Natural killer cell (primary cell): ENCODE measurements at places on chromosomes 5 and 9.

DNA sequence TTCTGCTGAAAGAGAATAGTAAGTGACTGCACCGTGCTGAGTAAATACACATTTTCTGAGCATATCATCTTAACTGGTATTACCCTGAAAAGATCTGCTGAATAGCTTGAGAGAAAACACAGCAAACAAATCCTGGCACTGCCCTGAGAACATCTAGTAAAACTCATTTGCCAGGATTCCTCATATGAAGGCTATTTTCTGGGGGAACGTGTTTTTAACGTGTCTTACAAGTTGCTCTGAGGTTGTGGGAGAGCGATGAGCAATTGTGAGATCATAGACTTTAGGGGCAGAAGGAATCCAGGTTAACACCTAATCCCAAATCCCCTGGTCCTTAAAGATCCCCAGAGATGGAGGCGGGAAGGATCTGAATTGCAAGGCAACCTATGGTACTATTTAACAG lies 331.9 kb upstream of the RFX3 start:
- no peak for DNase-seq

DNA sequence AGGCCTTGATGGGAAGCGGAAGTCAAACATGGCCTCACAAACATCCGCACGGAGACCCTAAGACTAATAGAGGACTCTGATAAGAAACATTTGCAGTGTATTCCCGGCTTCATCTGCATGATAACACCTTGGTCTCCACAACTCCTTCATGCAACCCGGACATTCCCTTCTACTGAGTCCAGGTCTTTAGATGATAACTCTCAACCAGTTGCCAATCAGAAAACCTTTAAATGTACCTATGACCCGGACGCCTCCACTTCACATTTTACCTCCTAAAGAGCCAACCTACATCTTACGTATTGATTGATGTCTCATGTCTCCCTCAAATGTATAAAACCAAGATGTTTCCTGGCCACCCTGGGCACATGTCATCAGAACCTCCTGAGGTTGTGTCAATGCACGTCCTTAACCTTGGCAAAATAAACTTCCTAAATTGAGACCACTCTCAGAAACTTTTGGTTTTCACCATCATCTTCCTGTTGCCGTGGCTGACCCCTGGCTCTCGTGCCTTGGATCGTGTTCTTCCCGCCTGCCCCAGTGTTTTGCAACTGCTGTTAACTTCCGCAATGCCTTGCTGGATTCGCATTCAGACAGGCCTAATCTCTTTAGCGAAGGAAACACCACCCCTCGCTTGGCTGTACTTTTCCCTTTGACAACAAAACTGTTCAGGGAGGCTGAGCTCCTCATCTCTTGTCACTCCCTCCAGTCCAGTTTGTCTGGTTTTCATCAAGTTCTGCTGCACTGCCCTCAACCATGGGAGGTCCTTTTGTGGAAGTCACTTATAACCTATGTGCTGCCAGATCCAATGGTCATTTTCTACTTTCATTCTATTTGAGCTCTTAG lies 1.1 kb upstream of the DAP start:
- DNase-seq, result peak; percentile 18

DNA sequence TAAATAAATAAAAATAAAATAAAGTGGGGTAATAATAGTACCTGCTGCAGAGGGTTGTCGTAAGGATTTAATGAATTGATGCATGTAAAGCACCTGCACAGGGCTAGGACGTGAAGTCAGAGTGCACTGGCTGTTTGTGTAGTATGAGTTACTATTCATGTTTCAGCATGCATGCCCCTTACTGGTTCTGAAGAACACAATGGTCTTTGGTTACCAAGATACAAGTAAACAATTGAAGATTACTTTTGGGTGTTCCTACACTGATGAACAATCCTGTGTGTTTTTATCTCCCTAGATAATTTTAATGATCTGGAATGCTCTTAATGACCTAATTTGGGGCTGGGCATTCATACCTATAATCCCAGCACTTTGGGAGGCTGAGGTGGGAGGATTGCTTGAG lies 23.2 kb upstream of the PRRC2B start:
- no peak for DNase-seq

DNA sequence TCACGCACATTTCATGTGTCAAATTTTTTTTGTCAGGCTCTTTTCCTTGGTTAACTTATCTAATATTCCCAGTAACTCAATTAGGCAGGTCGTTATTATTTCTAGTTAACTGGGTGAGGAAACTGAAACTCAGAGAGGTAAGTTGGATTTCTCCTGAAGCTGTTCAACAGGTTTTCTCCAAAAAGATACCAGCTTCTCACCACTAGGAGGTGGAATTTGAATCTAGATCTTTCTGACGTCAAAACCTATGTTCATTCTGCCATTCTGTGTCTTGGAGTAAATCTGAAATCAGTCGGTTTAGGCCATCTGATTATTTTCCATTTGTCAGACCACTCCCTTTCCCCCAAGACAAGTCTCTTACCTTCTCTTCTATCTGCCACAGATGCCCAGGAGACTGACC lies 572.9 kb downstream of the ACTL7B start:
- DNase-seq, result no peak

- no peak for DNase-seq
Measured at GRCh38 chr5:61023131-61023530, 78.1 kb downstream of the NDUFAF2 start.

- DNase-seq, result no peak
Measured at GRCh38 chr5:5209089-5209488, 69.0 kb downstream of the ADAMTS16 start.

GRCh38 chr5:119412279-119413227 lies 39.7 kb upstream of the HSD17B4 start:
- no peak for DNase-seq

GRCh38 chr5:102762562-102763227 lies 7.6 kb downstream of the PAM start:
- DNase-seq, result no peak

DNA sequence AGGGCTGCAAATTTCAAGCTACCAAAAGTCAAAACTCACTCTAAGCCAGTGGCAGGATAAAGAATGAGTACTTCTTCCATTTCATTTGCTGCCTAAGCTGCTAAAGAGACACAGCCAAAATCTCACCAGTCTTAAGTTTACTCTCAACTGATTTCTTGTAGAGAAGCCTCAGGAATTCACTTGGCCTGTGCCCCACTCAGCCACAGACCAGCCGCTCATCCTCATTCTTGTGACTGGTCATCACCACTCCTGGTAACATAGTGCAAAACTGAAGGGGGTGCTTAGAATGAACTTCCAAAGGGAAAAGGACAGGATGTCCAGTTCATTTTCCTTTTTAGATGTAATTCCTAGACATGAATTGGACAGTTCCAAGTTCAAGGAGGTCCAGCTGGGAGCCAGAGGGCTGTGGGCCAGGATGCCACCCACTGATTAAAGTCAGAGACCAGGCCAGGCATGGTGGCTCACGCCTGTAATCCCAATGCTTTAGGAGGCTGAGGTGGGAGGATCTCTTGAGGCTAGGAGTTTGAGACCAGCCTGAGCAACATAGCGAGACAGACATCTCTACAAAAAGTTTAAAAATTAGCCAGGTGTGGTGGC lies 72.7 kb upstream of the RANBP3L start:
- DNase-seq, result no peak

DNA sequence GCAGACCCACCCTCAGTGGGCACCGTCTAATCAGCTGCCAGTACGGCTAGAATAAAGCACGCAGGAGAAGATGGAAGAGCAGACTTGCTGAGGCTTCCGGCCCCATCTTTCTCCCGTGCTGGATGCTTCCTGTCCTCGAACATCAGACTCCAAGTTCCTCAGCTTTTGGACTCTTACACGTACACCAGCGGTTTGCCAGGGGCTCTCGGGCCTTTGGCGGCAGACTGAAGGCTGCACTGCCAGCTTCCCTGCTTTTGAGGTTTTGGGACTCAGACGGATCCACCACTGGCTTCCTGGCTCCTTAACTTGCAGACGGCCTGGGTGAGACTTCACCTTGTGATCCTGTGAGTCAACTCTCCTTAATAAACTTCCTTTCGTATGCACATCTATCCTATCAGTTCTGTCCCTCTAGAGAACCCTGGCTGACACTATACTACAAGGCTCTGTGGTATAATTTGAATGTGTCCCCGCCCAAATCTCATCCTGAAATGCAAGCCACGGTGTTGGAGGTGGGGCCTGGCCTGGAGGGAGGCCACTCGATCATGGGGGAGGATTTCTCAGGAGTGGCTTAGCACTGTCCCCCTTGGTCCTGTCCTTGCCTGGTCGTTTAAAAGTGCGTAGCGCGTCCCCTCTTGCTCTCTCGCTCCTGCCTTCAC lies 31.1 kb upstream of the NRARP start:
- no peak for DNase-seq

- DNase-seq, result no peak
Measured at GRCh38 chr5:94274707-94275106, 343.7 kb downstream of the KIAA0825 start.

DNA sequence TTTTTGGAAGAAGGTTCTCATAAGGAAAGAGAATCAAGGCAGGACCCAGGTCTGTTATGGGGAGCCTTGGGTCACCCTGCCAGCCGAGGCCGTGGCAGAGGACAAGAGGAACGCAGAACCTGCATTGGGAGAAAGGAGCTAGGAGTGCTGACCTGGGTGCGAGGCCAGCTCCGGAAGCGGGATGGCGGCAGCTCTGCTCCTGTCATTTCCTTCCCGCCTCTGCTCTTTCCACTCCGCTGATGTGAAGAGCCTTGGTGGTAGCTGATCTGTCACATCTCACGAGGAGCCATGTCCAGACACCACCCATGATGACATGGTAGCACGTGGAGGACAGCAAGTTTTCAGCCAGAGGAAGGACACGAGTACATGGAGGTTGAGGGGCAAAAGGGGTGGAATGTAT lies 109.5 kb upstream of the COL5A1 start:
- no peak for DNase-seq

DNA sequence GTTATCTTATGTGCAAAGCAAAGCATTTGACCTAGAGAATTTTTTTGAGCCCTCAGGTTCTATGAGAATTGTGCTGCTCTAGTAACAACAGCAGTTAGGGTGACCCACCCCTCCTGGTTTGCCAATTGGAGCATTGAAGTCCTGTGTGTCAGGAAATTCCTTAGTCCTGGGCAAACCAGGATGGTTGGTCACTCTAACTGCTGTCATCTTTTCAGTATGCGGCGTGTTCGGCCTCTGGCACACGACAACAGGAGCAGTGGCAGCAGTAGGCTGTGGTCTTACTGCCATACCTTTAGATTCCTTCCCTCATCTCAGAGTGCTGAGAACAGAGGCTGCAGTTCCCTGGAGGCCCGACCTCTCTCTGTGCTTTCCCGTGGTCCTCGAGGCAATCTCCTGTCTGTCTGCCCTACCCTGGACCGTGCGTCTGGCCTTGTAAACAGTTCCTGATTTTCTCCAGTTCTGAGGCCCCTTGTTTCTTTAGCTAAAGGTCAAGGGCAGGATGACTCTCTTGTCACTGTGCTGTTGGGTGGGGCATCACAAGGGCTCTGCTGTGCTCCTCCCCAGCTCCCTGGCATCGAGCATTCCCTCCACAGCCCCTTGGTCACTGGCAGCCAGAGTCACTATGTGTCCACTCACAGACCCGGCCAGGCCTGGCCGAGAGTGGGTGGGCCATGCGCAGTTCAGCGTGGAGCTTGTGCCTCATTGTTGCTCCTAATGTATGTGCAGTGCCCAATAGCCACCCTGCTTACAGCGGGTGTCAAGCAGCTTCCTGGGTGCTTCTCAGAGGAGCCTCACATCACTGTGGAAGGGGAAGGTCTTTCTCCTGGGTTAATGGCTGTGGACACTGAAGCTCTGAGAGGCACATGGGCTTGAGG lies 18.5 kb upstream of the COL15A1 start:
- no peak for DNase-seq

DNA sequence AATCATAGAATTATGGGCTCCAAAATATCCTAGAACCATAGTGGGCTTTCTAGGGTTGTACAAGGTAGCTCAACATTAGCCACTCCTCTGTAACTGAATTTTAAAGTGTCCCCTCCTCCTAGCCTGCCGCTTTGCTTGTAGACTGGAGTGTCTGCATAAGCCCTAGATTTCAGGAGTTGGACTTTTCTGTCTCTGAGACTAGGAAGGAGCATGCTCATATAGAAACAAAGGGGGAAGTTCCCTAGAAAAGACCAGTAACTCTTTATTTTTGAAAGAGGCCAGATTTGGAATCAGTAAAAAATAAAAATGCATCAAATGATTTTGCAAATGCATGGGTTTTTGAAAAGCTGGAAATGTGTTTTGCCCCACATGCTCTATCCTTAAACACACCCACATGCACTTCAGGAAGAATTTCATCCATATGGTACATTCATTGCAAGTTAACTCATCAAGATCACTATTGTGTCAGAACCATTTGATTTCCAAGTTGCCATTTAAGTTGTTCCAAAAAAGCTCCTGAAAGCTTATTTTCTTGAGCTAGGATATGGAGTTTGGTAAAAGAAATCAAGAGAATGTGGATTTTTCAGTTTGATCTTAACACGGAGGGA lies 121.0 kb upstream of the NR3C1 start:
- DNase-seq, result no peak

DNA sequence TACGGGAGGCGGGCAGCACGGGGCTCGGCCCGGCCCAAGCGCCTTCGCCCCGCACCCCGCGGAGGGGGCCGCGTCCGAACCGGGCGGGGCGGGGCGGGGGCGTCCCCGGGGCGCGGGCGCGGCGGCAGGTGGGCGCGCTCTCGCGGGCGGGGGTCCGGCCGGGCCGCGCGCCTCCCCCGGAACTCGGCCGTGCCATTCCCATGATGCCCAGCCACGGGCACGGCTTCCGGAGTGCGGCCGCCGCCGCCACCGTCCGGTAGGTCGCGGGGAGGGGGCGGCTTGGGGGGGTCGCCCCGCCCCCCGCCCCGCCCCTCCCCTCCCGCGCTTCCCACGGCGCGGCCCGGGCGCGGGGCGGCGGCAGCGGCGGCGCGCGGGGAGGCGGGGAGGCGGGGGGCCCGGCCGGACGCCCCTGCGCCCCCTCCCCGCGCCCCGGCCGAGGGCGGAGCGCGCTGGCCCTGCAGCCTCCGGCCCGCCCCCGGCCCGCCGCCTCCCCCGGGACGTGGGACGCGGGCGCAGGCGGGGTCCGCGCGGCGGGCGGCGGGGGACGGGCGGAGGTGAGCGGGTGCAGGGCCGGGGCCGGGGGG lies at the start of gene PPP1R26:
PPP1R26 (plus strand) TSS at position 314 of the 584 bp plus-strand sequence. CDS start 4,729 bp downstream, outside the sequence.
- DNase-seq, result no peak

- no peak for DNase-seq
Measured at GRCh38 chr5:112379542-112380325, 39.3 kb downstream of the EPB41L4A start.
